ENCODE measurements at places on chromosomes 5 and 9.

- DNase-seq, result no peak
Observed at GRCh38 chr9:125467116-125467740, 205.6 kb downstream of the GAPVD1 start.

GRCh38 chr9:2140600-2141223 is 125.6 kb downstream of the SMARCA2 start:
- no peak for DNase-seq

GRCh38 chr9:396396-396795 is 181.7 kb downstream of the DOCK8 start:
- no peak for DNase-seq

- no peak for DNase-seq
Observed at GRCh38 chr5:43889233-43889632, 286.3 kb downstream of the NNT start.

DNA sequence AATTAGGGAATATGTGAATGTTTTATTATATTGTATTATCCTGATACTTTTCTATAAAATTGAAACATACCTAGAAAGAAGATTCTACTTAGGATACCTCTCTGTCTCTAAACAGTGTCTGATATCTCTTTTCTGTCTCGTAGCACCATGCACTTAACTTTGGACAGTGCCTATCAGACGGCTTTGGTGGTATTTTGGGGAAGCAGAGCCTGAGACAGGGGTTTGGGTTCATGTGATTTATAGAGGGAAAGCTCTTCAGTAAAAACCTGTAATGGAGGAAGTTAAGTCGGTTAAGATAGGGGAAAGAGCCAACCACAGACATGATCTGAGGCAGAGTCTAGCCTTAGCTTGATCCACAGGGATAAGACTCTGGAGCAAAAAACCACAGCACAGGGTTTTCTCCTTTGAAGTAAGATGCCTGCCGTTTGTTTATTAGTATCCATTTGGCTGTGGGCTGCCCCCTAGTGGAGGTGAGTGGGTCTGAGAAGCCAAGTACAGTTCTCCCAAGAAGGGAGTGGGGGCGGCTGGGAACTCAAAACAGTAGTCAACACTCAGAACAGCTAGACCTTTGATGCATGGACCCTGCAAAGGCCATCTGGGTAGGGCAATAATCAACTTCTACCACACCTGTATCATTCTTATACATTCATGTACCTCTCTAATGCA is 141.2 kb upstream of the ASTN2 start:
- DNase-seq, result no peak

- DNase-seq, result no peak
Observed at GRCh38 chr5:155923784-155924183, 403.2 kb upstream of the SGCD start.

- no peak for DNase-seq
Observed at GRCh38 chr9:93996367-93996766, 41.2 kb upstream of the BARX1 start.

- no peak for DNase-seq
Observed at GRCh38 chr5:36215910-36216309, 25.8 kb downstream of the NADK2 start.

- no peak for DNase-seq
Observed at GRCh38 chr5:33180900-33181299, 259.9 kb upstream of the TARS1 start.

- no peak for DNase-seq
Observed at GRCh38 chr9:112002131-112002846, 105.7 kb downstream of the UGCG start.

DNA sequence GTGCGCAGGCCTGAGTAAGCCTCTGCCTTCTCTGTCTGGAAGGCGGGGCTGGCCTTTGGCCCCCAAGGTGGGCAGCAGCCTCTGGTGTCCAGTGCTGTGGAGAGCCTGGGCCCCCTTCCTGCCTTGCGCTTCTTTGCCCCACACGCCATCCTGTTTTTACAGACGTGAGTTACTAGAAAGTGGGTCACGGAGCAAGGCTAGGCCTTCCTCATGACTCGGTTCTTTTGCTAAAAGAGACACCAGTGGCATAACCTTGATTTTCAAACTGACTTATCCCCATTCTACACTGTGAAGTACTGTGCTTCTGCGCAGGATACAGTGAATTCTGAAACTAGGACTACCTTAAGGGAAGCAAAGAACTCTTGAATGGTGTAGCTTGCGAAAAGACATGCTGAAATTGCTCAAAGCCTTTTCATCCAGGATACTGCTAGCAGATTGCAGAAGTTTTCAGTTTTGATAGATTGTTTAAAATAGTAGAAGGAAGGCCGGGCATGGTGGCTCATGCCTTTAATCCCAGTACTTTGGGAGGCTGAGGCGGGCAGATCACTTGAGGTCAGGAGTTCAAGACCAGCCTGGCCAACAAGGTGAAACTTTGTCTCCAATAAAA is 7.2 kb downstream of the ROPN1L start:
- DNase-seq, result no peak

- no peak for DNase-seq
Observed at GRCh38 chr9:77488439-77489126, 159.5 kb downstream of the GNA14 start.

GRCh38 chr5:91141642-91142041 is 241.5 kb downstream of the ARRDC3 start:
- DNase-seq, result no peak

- DNase-seq, result no peak
Observed at GRCh38 chr9:82677086-82677485, 385.9 kb downstream of the RASEF start.

DNA sequence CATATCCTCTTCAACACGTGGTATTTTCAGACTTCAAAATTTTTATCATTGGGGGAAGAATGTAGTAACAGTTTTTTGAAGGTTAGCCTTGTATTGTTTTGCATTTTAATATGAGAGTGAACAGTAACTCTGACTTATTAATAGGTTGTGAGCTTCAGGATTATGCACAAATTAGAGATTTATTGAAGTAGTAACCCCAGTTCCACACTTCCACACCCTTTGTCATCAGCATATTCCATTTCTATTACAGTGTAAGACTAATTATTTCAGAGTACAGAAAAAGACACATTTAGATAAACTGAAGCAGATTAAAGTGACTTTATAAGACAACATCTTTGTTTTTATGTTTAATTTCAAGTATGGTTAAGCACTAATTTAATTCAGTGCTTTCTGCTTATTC is 105.7 kb downstream of the CDC42SE2 start:
- no peak for DNase-seq

DNA sequence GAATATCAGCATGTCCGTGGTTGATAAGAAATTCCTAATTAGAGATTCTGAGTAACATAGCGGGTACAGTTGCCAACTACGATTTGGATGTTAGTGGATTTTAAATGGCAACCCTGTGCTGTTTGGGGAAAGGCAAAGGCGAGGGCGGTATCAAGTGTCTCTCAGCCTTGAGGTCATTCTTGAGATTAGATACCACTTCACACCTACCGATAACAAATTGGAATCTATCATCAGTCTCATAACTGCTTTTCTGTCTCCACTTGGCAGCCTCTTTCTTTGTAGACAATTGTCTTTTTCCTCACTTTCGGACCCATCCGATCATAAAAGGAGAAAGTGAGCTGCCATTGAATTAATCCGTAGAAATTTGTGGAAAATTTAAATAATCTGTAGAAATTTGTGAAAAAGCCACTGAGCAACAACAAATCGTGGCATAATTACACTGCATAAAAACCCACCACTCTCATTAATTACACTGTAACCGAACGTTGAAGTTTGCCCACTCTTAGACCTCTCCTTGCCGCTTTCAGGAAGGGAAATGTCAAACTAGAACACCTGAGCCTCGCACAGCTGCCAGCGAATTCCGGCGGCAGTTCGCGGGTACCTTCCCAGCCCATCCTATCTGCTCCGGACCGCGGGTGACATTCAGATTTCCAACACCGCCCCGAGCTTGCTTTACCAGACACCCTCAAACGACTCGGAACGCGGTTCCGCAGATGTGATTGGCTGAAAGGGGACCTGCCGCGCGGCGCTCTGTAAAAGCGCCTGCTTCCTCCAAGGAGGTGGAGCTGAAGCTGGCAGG is 849 bp upstream of the RGMB start:
- DNase-seq, result no peak

DNA sequence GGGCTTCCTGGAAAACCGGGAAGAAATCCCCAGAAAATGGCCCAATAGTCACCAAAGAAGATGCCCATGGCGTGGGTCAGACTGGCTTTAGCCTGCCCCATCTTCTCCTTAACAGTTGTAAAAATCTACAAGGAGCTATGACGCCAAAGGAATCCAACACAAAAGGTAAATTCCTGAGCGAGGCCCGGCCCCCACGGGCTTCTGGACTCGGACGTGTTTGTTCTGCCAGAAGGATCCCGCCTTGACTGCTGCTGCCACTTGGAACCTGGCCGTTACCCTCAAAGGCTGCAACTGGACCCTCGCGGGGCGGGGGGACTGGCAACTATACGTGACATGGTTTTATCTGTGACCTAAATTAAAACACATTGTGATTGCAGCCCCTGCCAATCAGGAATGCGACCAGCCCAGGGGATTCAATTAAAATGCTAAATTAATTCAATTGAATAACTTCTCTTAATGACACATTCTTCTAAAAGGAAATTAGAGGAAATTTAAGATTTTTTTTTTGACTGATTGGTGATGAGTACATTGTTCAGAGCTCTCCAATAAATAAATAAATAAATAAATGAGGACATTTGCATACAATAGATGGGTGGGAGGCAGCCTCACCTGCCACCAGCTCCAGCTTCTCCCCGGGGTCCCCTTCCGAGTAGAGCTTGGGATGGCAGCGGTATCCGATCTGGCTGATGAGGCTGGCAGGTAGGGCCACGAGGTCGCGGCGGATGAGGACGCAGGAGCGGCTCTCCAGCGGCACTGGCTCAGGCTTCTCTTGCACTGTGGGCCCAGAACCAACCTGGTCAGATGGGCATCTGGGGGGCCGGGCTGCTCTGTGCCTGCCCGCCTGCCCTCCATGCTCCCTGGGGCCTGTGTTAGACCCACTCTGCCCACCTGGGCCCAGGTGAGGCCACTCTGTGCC is 54.7 kb upstream of the UBAC1 start:
- peak; percentile 17 for DNase-seq

DNA sequence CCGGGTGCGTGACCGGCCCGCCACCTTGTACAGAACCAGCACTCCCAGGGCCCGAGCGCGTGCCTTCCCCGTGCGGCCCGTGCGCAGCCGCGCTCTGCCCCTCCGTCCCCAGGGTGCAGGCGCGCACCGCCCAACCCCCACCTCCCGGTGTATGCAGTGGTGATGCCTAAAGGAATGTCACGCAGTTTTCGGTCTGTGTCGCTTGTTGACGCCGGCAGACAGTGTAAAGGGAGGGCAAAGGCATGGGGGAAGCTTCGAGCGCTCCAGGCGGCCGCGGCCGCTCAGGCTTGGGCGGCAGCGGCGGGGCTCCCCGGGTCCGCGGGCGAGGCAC is 1.3 kb downstream of the LRRC26 start:
- no peak for DNase-seq

Data from left hindlimb (tissue), 1 donor.